Right cardiac atrium (tissue), 5 donors: ENCODE measurements at places on chromosomes 12 and 14. TPM values are rescaled to one million over a fixed set of nuclear protein-coding genes. Genes with fewer than 3 reads are reported as not detected.

- DNase-seq: peak; percentile 87
Observed at GRCh38 chr12:57609781-57610553, 1.3 kb upstream of the ARHGEF25 start.

DNA sequence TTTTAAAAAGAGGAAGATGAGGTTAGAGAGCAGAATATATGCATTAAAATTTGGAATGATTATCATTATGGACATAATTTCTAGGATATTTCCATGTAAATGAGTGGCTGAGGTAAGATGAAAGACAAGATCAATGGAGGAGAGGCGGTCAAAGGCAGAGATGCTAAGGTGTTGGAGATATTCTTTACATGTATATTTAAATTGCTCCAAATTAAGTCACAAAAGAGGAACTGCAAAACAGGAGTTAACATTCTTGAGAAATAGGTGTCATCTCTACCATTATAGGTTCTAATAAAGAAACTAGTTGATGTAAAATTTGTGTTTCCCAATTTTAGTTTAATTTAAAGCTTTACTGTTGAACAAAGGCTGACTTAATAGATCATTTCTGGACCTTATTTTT is 268.5 kb upstream of the PPFIA2 start:
- no peak for DNase-seq

DNA sequence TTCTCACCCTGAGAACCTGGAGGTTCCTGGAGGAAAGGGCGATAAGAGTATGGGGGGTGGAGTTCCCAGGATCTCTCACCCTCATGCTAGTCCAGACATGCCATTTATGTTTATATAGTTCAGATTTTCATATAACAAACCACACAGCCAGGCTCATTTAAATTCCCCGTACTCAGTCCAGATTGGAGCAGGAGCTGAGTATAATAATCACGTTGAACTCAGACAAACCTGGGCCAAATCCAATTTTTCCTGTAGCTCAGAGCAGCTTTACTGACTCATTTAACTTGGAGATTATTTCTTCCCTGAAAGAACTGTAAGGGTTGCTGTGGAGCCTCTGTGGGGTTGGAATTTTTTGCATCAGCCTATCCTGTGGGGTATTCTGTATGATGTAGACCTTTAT is 660.8 kb downstream of the TMEM121 start:
- no peak for DNase-seq

GRCh38 chr14:94979891-94980290 is 177.4 kb downstream of the DICER1 start:
- no peak for DNase-seq

DNA sequence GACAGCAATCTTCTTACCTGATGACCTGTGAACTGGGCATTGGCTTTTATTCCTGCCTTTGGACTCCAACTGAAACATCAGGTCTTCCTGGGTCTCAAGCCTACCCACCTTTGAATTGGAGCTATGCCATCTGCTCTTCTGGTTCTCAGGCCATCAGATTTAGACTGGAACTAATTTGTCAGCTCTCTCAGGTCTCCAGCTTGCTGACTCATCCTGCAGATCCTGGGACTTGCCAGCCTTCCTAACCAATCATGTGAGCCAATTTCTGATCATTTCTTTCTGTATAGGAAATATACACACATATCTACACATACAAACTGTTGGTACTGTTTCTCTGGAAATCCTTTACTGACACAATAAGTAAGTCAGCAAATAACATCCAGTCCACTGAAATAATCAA is 65.3 kb upstream of the TSPAN8 start:
- DNase-seq: no peak

TMEM121 gene
- 4.4 TPM for total RNA-seq

ALG10 gene
- total RNA-seq: 4.7 TPM

CRIP1 gene
- 218 TPM for total RNA-seq
